ENCODE measurements at places on chromosomes 6 and 20.
A peak's percentile ranks its signal among the peaks of the same experiment; 100 is the strongest.

DNA sequence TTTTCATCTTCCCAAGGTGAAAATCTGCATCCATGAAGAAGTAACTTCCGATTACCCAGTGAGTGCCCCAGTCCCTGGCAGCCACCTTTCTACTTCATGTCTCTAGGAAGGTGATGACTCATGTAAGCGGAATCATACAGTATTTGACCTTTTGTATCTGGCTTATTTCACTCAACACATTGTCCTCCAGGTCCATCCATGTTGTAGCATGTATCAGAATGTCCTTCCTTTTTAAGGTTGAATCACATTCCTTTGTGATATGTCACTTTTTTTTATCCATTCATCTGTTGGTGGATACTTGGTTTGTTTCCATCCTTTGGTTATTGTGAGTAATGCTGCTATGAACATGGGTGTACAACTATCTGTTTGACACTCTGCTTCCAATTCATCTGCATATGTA lies 176.3 kb upstream of the CDYL start:
- DNase-seq, result peak; percentile 78

GRCh38 chr20:19940988-19941460 lies 76.1 kb upstream of the NAA20 start:
- DNase-seq, result no peak

- DNase-seq, result no peak
Measured at GRCh38 chr6:170087941-170088581, 202.8 kb downstream of the DLL1 start.

- DNase-seq, result peak; percentile 86
Measured at GRCh38 chr6:135535989-135536414, 38.5 kb upstream of the AHI1 start.

- no peak for DNase-seq
Measured at GRCh38 chr6:109039795-109040194, 54.9 kb downstream of the SESN1 start.

GRCh38 chr20:33883164-33883563 lies 72.0 kb downstream of the CHMP4B start:
- DNase-seq, result no peak
